ENCODE measurements at places on chromosomes 3 and 15. TPM values are rescaled to one million over a fixed set of nuclear protein-coding genes. Genes with fewer than 3 reads are reported as not detected.

The RAB5A gene
- 33.9 TPM for total RNA-seq

The TGM5 gene
- not detected for total RNA-seq

The CA12 gene
- 101 TPM for total RNA-seq

The PODXL2 gene
- total RNA-seq, result 0.79 TPM

The INO80 gene
- 16.7 TPM for total RNA-seq

The AEN gene
- total RNA-seq, result 41.1 TPM

The TEX55 gene
- not detected for total RNA-seq

The SLC28A1 gene
- total RNA-seq, result not detected

The ZNF619 gene
- 5.0 TPM for total RNA-seq

The CD200 gene
- under 0.01 TPM for total RNA-seq

The RPL14 gene
- 377 TPM for total RNA-seq

Measured in bronchial smooth muscle cell (primary cell).